GM12878 (cell line): ENCODE measurements at places on chromosomes 6 and 20.

GRCh38 chr6:139030228-139030963 lies 1.9 kb downstream of the ABRACL start:
- peak; percentile 48 for DNase-seq

GRCh38 chr6:11485271-11485670 lies 52.3 kb upstream of the TMEM170B start:
- no peak for DNase-seq

- no peak for DNase-seq
Measured at GRCh38 chr20:41350408-41350962, 9.9 kb downstream of the LPIN3 start.

DNA sequence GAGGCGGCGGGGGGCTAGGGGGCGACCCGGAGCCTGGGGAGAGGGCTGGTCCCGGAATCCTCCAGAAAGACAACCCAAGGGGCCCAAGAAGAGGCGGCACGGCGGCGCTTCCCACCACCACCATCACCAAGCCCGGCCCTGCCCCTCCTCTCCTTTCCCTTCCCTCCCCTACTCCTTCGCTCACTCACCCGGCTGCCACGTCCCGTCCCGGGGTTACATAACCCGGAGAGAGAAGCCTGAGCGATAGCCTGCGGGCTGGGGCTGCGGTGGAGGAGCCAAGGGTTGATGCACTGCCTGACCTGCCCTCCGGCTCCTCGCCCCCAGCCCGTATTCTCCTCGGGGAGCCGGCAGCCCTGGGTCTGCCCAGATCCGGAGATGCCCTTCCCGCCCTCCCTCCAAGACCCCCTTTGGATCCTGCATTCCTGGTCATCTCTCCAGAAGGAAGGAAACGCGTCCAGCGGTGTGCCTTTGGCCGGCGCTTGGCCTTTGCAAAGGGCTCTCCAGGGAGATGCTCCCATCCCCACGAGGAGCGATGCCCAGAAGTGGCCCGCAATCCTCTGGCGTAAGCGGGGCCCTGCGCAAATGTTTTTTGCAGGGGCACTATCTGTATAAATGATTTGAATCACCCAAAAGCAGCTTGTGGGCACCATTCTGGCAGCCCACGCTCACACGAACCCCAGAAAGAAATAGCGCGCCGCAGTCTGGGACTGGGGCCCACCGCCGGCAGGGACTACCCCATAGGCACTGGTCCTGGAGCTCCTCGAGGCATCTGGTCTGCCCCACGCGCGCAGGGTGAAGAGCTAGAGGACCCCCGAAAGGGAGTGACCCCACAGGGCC lies 4.6 kb upstream of the CPXM1 start:
- DNase-seq: no peak

DNA sequence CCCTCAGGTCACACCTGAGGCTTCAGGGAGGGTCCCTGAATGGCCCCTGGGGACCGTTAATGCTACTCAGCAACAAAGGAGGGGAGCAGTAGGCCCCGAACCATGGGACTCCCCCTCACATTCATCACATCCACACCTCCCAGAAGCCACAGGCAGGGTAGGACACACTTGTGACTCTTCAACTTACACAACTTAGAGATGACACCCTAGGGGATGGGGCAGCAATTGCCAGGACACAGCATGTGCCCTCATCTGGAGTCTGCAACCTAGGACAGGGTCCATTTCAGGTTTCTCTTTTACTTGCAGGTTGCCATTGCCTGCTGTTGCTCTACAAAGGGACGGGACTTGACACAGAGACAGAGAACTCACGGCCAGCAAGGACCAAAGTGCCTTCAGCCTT lies 770 bp downstream of the ULBP3 start:
- DNase-seq: no peak

- DNase-seq: no peak
Measured at GRCh38 chr6:14190929-14191224, 73.3 kb downstream of the CD83 start.

GRCh38 chr6:163679753-163680152 lies 265.2 kb downstream of the QKI start:
- no peak for DNase-seq

GRCh38 chr6:99603421-99604165 lies 3.0 kb upstream of the PRDM13 start:
- DNase-seq: no peak

DNA sequence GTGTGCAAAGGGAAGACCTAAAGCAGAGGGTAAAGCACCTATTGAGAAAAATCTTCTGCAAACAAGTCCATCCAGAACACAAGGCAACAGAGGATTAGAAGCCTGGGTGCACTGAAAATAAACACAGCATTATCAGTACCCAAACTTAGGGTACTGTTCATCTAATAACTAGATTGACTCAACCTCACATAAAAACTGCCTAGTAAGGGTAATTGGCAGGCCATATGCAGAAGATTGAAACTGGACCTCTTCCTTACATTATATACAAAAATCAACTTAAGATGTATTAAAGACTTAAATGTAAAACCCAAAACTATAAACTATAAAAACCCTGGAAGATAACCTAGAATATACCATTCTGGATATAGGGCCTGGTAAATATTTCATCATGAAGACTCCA lies 91.2 kb upstream of the SIRPG start:
- no peak for DNase-seq

DNA sequence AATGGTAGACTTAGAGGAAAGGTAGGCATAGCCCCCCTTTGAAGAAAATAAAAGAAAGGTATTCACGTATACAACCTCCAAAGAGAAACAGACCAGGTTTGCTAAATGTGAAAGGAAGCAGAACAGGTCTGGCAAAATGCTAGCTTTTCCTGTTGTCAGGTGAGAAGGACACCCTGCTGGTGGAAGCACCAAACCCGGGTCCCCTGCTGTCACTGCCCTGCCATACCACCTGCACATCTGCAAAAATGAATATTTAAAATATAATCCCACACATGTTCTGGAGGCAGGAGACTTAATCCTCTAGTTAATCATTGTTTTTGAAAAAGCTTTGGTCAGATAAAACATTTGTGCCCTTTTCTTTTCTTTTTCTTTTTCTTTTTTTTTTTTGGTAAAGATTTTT lies 48.9 kb upstream of the OLIG3 start:
- no peak for DNase-seq

DNA sequence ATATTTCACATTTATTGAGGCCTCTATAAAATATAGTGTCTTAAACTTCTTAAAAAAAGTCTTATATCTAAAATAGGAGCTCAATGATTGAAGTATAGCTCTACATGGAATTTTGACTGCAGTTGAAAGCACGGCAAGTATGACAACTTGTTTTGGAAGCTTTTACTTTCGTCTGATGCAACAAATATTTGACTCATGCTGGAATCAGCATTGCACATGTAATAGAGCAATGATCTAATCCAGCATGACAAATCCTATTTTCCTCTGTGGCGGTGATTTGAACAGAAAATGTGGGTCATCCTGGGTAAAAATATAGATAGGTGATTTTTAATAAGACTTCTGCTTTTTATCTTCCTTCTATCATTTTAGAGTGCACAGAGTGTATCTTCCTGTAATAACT lies 111.6 kb downstream of the TINAG start:
- no peak for DNase-seq

DNA sequence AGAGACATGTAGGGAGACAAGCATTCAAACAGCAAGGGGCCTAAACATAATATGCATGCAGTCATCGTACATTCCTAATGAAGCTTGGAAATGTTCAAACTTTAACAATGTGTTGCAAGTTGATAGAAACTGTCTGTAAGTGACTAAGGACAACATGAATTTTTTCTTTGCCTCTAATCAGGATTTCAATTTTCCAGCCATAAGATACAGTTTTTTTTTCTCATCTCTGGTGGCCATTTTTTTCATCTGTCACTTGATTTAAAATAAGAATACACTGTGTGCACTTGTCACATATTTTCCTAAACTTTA lies 22.2 kb upstream of the MTRF1L start:
- DNase-seq: no peak

DNA sequence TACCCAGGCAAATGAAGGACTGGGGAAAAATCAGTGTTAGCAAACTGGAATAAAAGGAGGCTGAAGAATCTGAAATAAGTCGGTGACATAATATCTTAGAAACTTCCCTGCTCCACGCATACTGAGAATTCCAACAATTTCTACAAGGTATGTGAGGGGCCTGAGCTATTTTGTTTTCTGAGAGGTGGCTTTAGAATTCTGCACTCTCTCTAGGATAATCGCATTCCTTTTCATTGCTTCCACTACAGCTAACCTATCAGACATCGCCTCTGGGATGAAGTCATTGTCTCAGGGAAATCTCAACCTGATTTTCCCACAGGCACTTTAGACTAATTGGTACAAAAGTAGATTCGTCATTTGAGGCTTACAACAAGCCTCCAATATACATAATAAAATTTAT lies 740.8 kb downstream of the PHF3 start:
- no peak for DNase-seq

- no peak for DNase-seq
Measured at GRCh38 chr20:37836926-37837325, 66.0 kb upstream of the VSTM2L start.

DNA sequence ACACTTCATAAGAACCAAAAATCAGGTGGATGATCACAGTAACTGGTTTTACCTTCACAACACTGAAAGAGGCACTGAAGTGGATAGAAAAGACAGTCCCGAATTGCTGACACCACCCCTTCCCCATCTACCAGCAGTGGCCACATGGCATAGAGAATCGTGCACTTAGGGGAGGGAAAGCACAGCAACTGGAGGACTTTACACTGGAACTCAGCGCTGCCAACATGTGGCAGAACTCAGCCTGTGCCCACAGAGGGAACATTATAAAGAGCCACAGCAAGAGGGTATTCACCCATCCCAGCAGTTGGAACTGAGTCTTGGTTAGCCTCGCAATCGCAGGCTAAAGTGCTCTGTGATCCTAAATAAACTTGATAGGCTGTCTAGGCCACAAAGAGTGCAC lies 6.5 kb upstream of the KIAA1586 start:
- no peak for DNase-seq

DNA sequence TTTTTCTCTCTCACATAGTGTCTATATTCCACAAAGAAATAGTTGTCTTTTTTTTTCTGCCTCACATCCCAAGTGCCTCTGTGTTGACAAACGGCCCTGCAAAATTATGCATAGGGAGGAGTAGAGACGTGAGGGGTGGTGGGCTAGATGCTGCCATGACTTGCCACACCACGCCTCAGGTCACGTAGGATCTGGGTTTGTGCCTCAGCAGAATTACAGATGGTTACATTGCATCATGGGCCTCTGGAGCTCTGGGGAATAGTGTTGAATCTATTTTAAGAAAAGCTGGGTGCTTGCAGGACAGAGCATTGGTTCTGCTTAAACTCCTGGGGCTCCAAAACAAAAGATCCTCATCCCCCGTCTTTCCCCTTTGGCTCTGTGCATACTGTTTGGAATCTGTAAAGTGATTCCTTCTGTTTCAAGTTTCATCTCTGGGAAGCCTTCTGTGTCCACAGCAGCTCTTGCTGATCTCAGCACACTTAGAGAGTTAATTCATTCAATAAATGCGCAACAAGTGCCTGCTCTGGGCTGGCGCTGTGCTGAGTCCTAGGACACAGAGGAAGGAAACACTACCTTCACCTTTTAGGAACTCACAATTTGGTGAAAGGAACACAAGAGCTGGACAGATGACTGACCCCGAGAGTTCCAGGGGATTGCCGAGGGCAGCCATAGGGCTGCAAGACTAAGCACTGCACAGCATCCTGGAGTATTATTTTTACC lies 2.4 kb downstream of the FANCE start:
- DNase-seq: no peak

GRCh38 chr6:83226517-83226916 lies 33.4 kb downstream of the RWDD2A start:
- no peak for DNase-seq

DNA sequence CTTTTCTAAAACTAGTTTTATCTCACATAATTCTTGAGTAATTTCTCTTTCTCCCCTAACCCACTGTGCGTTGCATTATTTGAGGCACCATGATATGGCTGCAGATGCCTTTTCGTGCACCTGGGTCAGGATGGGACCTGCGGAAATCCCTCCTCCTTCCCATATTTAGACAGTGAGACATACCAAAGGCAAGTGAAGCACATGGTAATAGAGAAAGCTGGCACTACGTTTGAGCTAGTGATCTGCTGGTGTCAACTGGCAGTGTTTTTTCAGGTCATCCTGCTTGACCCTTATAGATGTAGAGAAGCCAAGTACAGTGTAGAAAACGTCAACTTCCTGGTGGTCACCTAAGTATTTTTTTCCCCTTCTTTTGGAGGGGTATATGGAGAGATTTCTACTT lies 71.7 kb downstream of the FOXO3 start:
- no peak for DNase-seq

DNA sequence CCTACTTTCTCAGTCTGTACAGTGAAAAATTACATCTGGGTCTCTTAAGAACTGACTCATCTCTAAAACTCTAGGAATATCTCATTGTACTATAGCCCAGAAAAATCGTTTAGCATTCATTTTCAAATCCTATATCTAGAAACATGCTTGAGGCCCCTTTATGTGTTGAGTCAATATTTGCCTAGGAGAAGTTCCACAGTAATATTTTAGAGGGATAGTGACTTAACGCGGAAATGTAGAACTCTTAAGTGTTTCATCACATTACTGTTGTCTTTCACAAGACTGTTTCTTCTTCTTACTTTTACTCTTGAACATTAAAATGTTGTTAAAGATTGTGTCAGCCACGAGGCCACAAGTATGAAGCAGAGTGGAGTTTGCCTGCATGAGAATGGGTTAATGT lies 23.0 kb upstream of the MYLIP start:
- no peak for DNase-seq

GRCh38 chr6:52603000-52603795 lies 26.3 kb upstream of the TRAM2 start:
- DNase-seq: no peak

- no peak for DNase-seq
Measured at GRCh38 chr6:112188906-112189305, 65.5 kb downstream of the LAMA4 start.

DNA sequence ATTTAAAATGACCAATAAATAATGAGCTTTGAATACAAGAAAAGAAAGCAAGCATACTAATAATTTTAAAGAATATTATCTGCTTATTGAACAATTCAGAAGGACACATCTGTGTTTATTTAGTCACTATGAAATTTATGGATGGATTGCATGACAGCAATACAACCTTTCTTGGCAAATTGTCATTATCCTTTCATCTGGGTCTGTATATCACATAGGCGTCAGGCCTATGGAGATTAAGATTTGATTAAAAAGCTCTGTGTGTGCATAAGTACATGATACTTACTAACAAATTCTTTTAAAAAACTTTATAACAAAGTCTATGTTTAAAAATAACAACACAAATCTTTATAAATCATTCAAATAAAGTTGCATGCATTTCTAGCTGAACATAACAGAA lies 1394.4 kb downstream of the KHDRBS2 start:
- DNase-seq: no peak

DNA sequence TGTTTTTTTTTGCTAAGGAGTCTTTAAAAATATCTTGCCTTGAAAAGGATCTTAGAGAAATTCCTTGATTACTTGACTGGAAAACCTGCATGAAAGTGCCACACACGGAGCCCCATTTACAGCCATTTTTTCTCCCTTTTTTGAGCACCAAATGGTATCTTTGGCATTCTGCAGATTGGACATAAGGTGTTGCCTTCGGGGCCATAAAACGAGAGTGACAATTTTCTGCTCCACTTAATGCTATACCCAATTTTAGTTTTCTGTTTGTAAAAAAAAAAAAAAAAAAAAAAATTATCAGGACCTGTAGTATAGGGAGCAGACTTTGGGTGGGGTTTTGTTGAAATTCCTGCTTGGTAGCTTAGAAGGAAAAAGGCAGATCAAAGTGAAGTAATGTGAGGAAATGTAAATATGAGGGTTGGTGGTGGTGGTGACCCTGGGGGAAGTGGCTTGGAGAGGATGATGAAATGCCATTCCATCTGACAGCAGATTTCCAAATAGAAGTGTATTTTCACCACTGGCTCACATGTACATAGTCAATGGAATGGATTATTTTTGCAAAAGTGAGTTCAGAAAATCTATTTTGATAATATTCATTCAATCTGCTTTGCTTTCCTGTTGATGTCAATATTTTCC lies 212.1 kb upstream of the SOX4 start:
- no peak for DNase-seq
